ENCODE measurements at places on chromosomes 5 and 9. TPM values are rescaled to one million over a fixed set of nuclear protein-coding genes. Genes with fewer than 3 reads are reported as not detected.

DNA sequence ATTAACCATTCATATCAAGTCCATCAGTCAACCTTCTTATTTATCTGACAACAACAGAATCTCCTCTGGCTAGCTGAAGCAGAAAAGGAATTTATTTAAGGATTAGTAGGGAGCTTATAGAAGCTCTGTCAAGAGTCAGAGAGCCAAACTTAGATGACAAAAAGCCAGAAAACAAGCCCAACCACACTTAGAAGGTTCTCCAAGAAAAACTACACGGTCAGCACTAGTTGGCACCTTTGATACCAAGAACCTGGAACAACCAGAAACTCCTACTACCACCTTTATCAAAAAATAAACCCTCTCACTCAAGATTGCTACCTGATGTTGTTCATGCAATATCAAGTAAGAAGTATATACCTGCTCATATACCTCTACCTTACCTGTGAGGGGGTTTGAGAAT, 36.9 kb downstream of the RANBP6 start:
- DNase-seq, result no peak

- DNase-seq, result no peak
Measured at GRCh38 chr9:115002371-115003120, 72.2 kb upstream of the TNFSF8 start.

DNA sequence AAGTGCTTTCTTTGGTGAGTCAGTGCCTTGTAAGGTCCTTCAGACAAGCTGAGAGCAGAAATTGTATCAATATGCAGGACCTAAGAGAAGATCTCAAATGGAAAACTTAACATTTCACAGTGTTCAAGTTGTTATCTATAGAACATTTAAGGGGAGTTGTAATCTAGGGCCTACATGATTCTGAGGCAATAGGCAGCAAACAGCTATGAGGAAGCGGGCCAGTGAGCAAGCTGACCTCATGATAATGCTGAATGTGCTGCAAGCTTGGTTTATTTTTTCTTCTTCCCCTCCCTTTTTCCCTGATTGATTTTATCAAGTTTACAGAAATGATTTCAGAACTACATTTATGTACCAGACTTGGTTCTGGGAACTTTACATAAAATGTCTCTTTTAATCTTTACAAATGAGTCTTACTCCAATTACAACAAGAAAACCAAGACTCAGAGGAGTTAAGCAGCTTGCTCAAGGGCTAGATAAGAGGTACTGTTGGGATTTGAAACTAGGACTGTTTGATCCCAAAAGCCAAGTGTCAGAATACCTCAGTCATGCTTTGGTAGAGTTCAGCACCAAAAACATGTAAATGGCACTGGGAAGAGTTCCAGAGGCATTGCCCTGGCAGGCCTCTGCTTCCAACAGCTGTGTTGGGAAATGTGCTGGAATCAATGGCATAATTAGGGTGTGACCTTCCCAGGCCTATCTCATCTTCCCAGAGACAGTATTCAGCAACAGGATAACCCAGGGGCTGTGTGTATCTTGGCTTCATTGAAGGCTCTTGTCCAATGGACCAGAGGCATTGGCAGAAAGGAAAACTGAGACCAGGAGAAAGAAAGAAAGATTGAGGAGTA, 130.1 kb downstream of the LRRC70 start:
- DNase-seq, result no peak

- no peak for DNase-seq
Measured at GRCh38 chr5:116695681-116696080, 121.1 kb upstream of the SEMA6A start.

- DNase-seq, result no peak
Measured at GRCh38 chr9:90259311-90260246, 383.0 kb downstream of the DIRAS2 start.

CNTNAP3B gene
- total RNA-seq, result not detected

DNA sequence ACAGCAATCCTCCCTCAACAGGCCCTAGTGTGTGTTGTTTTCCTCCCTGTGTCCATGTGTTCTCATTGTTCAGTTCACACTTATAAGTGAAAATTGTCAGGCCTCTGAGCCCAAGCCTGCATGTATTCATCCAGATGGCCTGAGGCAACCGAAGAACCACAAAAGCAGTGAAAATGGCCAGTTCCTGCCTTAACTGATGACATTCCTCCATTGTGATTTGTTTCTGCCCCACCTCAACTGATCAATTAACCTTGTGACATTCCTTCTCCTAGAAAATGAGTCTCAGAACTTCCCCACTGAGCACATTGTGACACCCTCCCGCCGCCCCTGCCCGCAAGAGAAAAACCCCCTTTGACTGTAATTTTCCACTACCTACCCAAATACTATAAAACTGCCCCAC, 17.4 kb upstream of the TRPC7 start:
- DNase-seq, result no peak

DNA sequence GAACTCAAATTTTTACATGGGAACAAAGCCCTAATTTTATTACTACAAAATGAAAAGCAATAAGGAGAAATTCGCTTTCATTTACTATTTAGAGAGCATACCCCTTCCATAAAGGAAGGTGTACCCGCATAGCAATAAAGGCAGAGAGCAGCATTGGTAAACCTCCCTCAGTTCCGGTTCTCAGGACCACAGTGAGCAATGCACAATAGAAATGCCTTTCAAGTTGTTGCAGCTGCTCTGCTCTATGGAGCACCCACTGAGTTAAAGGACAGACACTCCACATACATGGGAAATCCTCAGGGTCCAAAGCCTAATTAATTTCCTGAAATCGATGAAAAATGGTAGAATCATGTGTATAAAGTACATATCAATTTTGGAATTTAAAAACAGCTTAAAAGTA, 89.9 kb upstream of the MPDZ start:
- DNase-seq, result no peak

IL9 gene
- total RNA-seq, result not detected

GRCh38 chr9:111914749-111915424, 18.3 kb downstream of the UGCG start:
- no peak for DNase-seq

DNA sequence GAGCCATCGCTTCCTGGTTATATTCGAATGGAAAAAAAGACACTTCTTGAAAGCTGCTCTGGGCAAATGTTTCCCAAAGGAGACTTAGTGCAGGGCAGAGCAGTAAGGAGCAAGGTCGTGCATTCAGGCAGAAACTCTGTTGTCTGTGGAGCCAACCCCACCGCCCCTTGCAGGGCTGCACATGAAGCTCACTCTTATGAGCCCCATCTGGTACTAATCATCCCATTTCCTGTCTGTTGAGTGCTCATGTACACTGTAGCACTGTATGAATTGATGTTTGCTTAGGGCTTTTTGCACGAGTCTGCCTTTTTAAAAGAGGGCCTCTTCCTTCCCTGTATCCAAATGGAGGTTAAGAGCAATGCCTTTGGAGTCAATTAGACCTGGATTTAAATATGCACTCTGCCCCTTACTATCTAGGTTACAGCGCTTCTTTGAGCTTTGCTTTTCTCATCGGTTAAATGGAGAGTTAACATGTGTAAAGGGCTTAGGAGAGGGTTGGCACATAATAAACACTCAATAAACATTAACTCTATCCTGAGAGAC, 25.4 kb downstream of the HMHB1 start:
- no peak for DNase-seq

NCBP1 gene
- total RNA-seq, result 37.3 TPM

SVEP1 gene
- total RNA-seq, result not detected

GRCh38 chr5:32805971-32806638, 95.0 kb downstream of the NPR3 start:
- DNase-seq, result no peak

DNA sequence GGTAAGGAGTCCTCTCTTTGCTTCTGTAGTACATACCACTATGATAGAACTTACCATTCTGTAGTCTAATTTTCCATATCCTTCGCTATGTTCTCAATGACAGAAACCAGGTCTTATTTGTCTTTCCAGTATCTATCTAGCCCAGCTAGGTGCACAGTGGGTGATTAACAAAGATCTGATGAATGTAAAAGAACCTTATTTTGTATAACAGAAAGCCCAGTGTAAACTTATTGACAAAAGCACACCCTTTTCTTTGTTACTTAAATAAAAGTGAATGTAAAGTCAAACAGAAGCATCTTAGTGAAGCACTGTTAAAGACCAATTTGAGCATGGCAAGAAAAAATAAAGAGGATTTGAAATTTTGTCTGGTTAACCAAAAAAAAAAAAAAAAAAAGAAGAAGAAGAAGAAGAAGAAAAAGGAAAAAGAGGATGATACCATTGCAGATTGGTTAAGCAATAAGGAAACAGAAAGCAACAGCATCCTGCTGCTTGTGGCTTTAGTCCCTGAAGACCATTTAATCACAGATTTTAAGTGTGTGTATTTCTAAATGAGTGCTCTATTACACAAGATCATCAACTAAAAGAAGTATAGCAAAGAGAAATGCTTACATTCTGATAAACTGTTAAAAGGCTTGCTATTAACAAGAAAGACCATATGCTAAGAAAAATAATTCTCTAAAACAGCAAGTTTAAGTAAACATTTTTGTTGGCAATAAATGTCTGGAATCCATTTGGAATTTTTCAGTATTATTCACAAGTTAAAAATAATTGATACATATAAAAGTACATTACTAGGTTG, 21.2 kb downstream of the MEGF9 start:
- DNase-seq, result no peak

- DNase-seq, result no peak
Measured at GRCh38 chr5:105907016-105907415, 1763.7 kb downstream of the EFNA5 start.

- DNase-seq, result no peak
Measured at GRCh38 chr9:11537566-11537965, 924.8 kb upstream of the PTPRD start.

DNA sequence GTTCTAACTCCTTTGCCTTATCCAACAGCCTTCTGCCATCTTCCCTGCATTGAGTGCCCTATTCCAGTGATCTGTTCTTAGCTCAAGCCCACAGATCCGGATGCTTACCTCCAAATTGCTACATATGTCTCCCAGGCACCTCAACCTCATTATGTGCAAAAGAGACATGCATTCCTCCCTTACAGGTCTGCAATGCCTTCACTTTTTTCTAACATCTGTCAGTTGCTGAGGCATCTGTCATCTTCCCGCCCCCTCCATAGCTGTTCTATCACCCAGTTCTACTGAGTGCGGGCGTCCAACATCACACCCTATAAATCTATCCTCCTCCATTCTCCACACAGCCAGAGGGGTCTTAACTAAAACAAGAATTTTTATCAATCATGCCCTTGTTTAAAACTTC, 20.1 kb downstream of the NMRK1 start:
- no peak for DNase-seq

BTNL3 gene
- total RNA-seq, result not detected

DNA sequence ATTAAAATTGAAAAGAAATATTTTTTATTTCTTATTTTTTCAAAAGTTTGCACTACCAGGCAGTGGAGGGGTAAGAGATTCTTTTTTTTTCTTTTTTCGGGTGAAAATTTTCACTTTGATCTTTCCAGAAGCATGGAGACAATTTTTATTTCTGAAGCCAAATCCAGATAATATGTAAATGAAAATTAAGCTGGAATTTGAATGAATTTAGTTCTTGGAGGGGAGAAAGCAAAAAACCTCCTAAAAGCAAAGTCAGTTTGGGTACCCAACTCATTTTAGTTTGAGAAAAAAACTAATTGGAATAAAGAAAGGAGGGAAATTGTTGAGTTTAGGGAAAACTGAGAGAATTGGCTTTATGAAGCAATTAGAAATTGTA, 872 bp downstream of the ZNF618 start:
- DNase-seq, result no peak

MARCHF11 gene
- not detected for total RNA-seq

ORM2 gene
- not detected for total RNA-seq

DNA sequence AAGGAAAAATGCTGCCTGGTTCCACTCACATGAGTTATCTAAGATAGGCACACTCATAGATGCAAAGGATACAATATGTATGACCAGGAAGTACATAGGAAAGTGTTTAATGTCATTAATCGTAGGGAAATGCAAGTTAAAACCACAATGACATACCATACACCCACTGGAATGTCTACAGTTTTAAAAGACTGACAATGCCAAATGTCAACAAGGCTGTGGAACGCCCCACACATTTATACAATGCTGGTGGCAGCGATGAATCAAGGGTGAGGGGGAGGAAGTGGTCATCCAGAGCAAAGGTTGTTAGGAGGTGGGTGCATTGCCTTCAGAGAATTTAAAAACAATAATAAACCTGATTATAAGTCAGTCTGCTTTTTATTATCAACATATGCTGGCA, 437.8 kb downstream of the ARHGEF28 start:
- no peak for DNase-seq

GRCh38 chr9:87874304-87874623, 8.4 kb upstream of the SPATA31E1 start:
- no peak for DNase-seq

SEMA4D gene
- 391 TPM for total RNA-seq

PTGR1 gene
- 1.2 TPM for total RNA-seq

DNA sequence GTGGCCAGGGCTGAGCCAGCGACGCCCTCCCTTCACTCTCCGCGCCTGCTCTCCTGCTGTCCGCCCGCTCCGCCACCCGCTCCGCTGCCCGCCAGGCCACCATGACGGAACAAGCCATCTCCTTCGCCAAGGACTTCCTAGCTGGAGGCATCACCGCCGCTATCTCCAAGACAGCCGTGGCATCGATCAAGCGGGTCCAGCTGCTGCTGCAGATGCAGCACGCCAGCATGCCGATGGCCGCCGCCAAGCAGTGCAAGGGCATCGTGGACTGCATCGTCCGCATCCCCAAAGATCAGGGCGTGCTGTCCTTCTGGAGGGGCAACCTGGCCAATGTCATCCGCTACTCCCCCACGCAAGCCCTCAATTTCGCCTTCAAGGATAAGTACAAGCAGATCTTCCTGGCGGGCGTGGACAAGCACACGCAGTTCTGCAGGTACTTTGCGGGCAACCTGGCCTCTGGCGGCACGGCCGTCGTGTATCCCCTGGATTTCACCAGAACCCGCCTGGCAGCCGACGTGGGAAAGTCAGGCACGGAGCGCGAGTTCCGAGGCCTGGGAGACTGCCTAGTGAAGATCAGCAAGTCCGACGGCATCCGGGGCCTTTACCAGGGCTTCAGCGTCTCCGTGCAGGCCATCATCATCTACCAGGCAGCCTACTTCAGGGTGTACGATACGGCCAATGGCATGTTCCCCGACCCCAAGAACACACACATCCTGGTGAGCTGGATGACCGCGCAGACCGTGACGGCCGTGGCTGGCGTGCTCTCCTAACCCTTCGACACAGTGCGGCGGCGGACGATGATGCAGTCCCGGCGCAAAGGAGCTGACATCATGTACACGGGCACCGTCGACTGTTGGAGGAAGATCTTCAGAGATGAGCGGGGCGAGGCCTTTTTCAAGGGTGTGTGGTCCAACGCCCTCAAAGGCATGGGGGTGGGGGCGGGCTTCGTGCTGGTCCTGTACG, 1130.4 kb upstream of the ACO1 start:
- DNase-seq, result no peak

DNA sequence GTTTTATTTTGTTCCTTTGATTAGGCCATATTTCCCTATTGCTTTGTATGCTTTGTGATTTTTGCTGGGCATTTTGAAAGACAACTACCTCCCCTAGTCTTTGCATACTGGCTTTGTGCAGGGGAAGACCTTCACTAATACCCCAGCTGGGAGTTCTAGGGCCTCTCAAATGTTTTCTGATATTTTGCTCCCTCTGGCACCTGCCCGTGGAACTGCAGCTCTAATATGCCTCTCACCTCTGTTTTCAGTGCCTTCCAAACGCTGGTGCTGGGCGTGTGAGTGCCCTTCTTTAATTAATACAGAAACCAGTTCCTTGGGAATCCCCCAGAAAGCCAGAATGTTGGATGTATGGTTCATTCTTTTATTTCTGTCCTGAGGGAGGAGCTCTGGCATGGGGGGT, 204.5 kb downstream of the COMMD10 start:
- no peak for DNase-seq

GRCh38 chr5:157835041-157835440, 23.9 kb downstream of the CLINT1 start:
- no peak for DNase-seq

Measured in activated naive CD8-positive, alpha-beta T cell treated with anti-CD3 and anti-CD28 coated beads, Interleukin-2, amount 10 ng/mL, durations not matched to agents 7 days and 5 days (primary cell).